ENCODE measurements at places on chromosomes 7 and 10.

GRCh38 chr7:132709971-132710567 lies 133.8 kb upstream of the PLXNA4 start:
- no peak for DNase-seq

GRCh38 chr10:44981172-44982113 lies 2.8 kb upstream of the DEPP1 start:
- DNase-seq: no peak

DNA sequence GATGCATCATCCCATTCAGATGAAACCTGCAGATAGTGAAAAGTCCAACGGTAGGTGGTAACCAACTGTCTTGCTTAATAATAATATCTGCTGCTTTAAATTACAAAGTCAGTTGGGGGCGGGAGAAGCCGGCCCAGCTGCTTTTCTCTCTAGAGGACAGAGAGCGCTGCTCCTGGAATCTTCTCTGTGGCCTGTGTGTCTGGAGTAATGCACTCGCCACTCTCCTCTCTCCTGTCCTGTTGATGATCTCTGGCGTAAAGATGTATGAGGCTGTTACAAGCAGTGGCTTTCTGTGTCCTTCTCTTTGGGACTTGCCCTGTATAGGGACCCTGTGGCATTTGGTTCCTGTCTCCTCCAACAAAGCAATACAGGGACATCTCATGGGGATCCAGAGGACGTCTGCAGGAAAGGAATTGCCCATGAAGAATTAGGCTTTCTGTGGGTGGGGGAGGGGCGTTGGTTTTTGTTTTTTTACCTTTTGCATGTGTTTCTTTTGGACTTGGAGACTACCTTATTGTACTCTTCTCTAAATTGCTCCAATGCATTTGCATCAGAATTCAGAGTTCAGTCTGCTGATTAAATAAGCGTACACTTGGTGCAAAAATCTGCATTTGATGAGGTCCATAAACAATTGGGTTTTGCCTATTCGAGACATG lies 231.6 kb downstream of the CELF2 start:
- DNase-seq: no peak

DNA sequence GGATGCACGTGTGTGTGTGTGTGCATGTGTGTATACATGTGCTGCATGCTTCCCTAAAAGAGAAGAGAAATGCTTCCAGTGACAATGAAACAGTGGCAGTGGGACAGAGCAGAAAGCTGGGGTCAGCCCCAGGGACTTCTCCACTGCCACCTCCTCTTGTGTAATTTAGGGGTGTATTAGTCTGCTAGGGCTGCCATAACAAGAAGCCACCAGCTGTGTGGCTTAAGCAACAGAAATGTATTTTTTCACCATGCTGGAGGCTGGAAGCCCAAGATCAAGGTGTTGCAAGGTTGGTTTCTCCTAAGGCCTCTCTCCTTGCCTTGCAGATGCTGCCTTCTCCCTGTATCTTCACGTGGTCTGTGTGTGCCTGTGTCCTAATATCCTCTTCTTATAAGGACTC lies 190.5 kb downstream of the CXCL12 start:
- no peak for DNase-seq

All from activated T-helper 1 cell treated with anti-CD3 and anti-CD28 coated beads, Interleukin-2, amount 50 U/mL, for 16 hours (primary cell).